ENCODE measurements at places on chromosomes 1 and 21. TPM values are rescaled to one million over a fixed set of nuclear protein-coding genes. Genes with fewer than 3 reads are reported as not detected.

Gene LCE1A
- polyA plus RNA-seq = not detected

Gene VAV3
- polyA plus RNA-seq = 0.75 TPM

Gene KRTAP11-1
- not detected for polyA plus RNA-seq

Gene LCE1B
- not detected for polyA plus RNA-seq

Measured in cardiac muscle cell (in vitro differentiated cells and primary cell).